Thymus (tissue), 14 donors: ENCODE measurements at places on chromosomes 2 and 18. TPM values are rescaled to one million over a fixed set of nuclear protein-coding genes. Genes with fewer than 3 reads are reported as not detected.

Gene DCDC2C
- 0.38 TPM for total RNA-seq

Gene CTDP1
- 15.4 TPM for total RNA-seq

Gene KLHL14
- total RNA-seq = 0.24 TPM

Gene TNS1
- total RNA-seq = 8.3 TPM

DNA sequence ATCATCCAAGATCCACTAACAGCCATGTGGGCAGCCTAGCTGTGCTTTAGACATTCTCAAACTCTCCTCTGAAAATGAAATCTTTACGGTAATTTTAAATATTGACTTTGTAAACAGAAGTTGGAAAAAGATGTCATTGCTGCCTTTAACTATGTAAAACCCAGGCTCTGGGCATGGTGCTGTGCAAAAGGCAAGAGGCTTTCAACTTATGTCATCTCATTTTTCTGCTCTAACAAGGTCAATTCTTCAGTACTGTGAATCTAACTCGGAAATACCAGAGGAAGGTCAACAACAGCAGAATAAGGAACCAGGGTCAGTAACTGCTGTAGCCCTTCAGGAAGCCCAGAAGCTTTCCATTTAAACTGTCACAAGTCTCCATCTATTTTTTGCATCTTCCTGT lies 37.0 kb upstream of the MPP4 start:
- DNase-seq = no peak

- no peak for DNase-seq
These were observed 251.6 kb downstream of the AFF3 start for GRCh38 chr2:99890568-99891427.

GRCh38 chr2:215452725-215453124 lies 16.9 kb upstream of the FN1 start:
- no peak for DNase-seq

DNA sequence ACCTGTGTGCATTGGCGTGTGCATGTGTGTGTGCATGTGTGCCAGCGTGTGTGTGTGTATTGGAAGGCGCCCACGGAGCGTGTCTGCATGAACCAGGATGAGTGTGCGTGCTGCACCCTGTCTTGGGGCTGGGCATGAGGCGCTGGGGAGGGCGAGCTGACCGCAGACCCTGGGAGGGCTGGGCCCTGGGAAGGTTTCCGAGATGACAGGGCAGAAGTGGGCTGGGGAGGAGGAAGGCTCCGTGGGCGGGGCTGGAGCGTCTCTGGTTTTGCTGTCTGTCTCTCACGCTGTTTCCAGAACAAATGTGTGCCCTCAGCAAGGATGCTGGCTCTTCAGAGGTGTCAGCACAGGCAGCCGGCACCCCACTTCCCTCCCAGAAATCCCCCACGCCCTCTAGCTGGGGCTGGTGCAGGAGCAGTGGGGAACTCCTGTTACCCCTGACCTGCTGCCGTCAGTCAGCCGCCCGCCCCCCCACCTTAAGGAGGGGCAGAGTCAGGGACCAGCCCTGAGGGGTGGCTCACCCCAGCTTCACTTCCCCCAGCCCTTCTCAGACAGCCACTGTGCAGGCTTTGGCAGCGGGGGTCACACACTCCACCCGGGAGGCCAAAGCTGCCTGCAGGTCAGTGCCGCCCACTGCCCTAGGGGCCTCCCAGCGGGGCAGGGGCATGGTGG lies at the start of gene GPR35:
Gene GPR35, plus strand, starts transcription at position 531 of the 672 bp plus-strand sequence. CDS start 4,473 bp downstream, outside the sequence.
- no peak for DNase-seq

- DNase-seq = no peak
These were observed 10.1 kb downstream of the METAP1D start for GRCh38 chr2:172009823-172010222.

- DNase-seq = no peak
These were observed 49.5 kb downstream of the PTPRM start for GRCh38 chr18:7616661-7617060.
